T-cell (primary cell): ENCODE measurements at places on chromosomes 13 and 19.

- no peaks in the 10 kb centered on the region for H3K4me1 ChIP-seq
- no peak for DNase-seq
- no peaks in the 10 kb centered on the region for H3K27me3 ChIP-seq
- H3K4me3 ChIP-seq = no peak overlapping the region
Observed at GRCh38 chr13:49132479-49133002, 87.6 kb upstream of the MLNR start.

GRCh38 chr19:49020342-49020741, 3.5 kb upstream of the LHB start:
- H3K27ac ChIP-seq = no peak overlapping the region
- H3K4me1 ChIP-seq = peaks cover 7% of the 10 kb centered on the region
- H3K36me3 ChIP-seq = no peaks in the 10 kb centered on the region
- H3K27me3 ChIP-seq = no peaks in the 10 kb centered on the region
- no peak for DNase-seq
- no peak overlapping the region for H3K4me3 ChIP-seq

DNA sequence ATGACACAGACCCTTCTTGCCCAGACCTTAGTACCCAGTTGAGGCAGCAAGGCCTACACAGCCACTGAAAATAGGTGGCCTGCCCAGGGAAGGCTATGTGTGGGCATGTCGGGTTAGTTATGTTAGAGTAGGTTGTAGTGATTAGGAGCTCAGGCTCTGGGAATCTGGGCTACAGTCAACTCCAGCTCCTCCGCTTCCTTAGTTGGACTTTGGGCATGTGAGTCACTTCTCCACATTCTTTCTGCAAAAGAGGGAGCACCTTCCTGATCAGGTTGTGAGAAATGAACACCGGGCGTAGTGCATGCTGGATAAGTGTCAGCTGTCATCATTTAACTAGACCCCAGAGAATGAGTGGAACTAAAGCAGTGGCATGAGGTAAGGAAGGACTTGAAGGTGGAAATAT, 64.8 kb downstream of the ARHGAP35 start:
- no peak overlapping the region for H3K4me3 ChIP-seq
- DNase-seq = no peak
- H3K36me3 ChIP-seq = peaks cover 18% of the 10 kb centered on the region
- peaks cover 3% of the 10 kb centered on the region for H3K4me1 ChIP-seq

GRCh38 chr13:28566283-28566682, 71.4 kb upstream of the FLT1 start:
- H3K36me3 ChIP-seq = no peaks in the 10 kb centered on the region
- H3K27me3 ChIP-seq = peaks cover 1% of the 10 kb centered on the region
- no peaks in the 10 kb centered on the region for H3K4me1 ChIP-seq
- no peak for DNase-seq

DNA sequence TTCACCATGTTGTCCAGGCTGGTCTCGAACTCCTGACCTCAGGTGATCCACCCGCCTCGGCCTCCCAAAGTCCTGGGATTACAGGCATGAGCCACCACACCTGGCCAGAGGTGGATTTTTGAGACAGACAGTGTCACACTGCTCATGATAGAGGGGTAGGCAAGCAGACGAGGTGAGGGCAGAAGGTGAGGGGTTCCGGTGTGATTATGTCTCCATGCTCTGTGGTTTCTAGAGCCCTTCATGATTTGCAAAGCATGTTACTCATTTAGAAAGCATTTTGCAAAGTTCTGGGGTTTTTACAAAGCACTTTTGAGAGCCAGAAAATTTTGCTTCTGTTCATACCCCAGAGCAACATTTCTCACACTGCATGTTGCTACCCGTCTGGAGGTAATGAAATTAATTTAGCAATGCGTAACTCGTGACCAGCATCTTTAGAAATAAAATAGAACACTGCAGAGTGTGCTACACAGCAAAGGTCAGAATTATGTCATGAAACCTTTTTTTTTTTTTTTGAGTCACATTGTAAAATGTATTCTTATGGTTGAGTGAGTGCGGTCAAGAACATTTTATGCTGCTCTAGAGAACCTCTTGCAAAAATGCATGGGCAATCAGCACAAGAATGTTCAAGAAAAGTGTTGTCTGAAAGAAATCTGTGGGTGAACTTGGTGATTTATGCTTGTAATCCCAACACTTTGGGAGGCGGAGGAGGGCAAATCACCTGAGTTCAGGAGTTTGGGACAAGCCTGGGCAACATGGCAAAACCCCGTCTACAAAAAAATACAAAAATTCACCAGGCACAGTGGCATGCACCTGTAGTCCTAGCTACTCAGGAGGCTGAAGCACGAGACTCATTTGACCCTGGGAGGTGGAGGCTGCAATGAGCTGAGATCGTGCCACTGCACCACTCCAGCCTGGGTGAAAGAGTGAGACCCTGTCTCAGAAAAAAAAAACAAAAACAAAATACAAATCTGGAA, 58.0 kb downstream of the MAP4K1 start:
- no peaks in the 10 kb centered on the region for H3K27me3 ChIP-seq
- DNase-seq = peak; percentile 11
- no peak overlapping the region for H3K4me3 ChIP-seq
- H3K27ac ChIP-seq = peak overlapping the region; percentile 31

DNA sequence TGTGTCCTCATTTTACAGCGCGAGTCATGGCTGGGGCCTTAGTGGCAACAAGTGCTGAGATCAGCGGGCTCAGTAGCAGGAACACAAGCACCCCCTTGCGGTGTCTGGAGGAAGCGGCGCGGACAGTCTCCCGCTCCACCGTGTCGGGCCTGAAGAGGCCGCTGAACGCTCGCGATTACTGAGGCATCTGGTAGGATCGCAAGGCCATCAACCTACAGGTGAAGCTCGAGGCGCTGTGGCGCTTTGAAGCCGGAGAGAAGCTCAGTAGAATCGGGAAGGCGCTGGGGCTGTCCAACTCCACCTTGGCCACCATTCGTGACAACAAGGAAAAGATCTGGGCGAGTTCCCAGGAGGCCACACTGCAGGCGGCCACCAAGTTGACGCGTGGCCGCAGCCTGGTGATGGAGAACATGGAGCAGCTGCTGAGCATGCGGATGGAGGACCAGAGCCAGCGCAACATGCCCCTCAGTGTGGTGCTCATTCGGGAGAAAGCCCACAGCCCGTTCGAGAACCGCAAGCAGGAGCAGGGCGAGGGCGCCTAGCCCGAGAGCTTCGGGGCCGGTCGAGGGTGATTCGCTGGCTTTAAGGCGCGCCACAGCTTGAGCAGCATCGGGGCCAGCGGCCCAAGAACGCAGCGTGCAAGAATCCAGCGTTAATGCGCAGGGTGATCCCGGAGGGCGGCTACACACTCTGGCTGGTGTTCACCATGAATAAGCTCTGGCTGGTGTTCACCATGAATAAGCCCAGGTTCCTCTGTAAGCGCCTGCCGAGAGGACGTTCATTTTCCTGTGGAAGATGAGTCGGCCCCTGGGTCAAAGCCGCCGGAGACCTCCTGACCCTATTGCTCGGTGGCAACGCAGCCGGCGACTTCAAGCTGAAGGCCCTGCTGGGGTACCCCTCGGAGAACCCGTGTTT, 8.3 kb upstream of the MZF1 start:
- no peaks in the 10 kb centered on the region for H3K36me3 ChIP-seq
- H3K27ac ChIP-seq = peak overlapping the region; percentile 52
- no peaks in the 10 kb centered on the region for H3K27me3 ChIP-seq
- no peaks in the 10 kb centered on the region for H3K4me1 ChIP-seq
- peak; percentile 85 for DNase-seq

DNA sequence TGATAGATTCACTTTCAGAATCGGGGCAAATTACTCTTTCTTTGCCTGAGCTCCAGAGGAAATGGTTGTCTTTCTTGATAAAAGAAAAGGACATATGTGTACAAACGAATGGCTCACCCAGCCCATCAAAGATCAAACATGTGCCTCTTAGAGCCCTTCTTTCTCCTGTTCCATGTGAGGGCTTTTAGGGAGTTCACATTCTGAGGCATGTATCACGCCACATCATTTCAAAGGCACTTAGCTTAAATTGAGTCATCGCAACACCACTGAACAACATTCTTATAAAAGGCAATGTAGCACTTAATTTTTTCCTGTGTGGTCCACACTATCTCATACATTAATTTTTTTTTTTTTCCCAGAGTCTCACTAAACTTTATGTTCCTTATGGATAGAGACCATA, 521.0 kb downstream of the SUCLA2 start:
- H3K36me3 ChIP-seq = no peaks in the 10 kb centered on the region
- H3K27me3 ChIP-seq = no peaks in the 10 kb centered on the region
- no peak overlapping the region for H3K4me3 ChIP-seq
- H3K4me1 ChIP-seq = no peaks in the 10 kb centered on the region
- no peak overlapping the region for H3K27ac ChIP-seq
